ENCODE measurements at places on chromosomes 2 and 18. TPM values are rescaled to one million over a fixed set of nuclear protein-coding genes. Genes with fewer than 3 reads are reported as not detected.

DNA sequence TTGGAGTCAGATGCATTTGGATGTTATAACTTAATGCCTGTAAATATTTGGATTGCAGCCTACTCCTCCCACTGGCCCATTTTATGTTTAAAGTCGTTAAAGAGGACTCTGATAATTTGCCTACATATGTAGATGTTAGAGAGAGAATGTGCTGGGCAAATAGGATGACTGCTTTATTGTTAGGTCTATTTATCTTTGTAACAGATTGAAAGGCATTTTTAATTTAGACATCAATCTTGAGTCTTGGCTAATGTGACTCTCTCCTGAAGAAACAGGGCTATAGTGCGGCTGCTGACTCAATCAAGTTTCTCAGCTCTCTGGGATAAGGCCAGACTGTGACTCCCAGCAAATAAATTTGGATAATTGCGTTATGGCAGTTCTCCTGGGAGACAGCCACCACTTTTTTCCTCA is 1101.4 kb downstream of the CBLN2 start:
- DNase-seq, result no peak

GRCh38 chr18:46369323-46369722 is 265.1 kb downstream of the HAUS1 start:
- DNase-seq, result no peak

DNA sequence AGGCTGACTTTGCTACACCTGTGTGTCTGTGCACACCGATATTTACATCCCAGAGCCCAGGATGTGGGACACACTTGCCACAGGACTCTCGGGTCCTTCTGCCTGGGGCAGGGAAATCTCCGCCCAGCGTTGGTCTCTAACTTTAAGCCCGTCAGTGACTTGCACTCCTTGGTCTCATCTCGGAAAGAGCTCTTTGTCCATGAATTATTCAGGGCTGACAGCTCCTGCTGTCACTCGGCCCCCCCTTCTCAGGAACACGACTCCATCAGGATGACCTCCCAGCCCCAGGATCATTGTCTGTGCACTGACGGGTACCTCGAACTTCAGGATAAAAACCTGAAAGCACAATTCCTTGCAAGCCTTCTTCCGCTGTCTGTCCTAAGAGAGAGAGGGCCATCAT is 26.6 kb downstream of the PLB1 start:
- DNase-seq, result no peak

DNA sequence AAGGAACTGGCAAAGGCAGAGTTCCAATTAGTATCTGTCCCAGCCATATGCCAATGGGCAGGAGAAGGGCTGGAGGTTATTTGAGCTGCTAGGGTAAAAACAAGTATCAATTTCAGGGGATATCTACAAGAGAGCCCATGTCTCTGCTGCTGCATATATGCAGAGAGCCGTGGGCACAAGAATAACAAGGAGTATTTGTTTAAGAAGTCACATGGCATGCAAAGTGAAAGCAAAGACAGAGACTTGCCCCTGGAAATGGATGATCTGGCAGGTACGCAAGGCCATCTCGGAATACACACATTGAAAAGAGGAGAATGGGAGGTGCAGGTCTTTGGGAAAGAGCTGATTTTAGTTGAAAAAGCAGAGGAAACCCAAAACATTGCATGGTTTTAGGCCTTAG is 170.6 kb downstream of the EVA1A start:
- no peak for DNase-seq

DNA sequence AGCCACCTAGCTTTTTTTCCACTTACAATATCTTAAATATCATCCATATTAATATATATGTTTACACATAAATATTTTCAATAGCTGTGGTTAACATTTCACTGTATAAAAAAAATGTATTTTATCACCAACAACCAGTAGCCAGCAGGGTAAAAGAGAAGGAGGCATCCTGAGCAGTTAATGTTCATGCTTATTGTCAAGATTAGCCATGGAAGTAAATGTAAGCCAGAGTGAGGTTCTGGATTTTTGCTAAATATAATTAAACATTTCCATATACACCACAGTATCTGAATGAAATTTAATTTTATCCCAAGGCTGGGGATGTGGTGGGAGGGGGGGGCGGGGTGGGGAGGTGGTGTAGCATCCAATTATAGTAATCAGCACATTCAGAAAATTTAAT is 80.3 kb upstream of the GRB14 start:
- no peak for DNase-seq

DNA sequence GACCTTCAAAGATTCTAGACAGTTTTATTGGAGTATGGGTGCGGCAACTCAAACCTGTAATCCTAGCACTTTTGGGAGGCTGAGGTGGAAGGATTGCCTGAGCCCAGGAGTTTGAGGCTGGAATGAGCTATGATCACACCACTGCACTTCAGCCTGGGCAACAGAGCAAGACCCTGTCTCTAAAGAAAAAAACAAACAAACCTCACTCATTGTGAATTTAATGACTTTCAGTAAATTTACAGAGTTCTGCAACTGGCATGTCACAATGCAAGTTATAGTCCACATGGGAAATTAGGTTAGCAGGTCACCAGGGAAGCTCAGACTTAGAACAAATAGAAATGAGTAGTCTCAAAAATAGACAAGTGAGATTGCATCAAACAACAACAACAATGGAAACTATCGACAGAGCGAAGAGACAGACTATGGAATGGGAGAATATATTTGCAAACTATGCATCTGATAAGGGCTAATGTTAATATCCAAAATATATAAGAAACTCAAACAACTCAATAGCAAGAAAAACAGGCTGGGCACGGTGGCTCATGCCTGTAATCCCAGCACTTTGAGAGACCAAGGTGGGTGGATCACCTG is 6.7 kb upstream of the NRBP1 start:
- DNase-seq, result no peak

DNA sequence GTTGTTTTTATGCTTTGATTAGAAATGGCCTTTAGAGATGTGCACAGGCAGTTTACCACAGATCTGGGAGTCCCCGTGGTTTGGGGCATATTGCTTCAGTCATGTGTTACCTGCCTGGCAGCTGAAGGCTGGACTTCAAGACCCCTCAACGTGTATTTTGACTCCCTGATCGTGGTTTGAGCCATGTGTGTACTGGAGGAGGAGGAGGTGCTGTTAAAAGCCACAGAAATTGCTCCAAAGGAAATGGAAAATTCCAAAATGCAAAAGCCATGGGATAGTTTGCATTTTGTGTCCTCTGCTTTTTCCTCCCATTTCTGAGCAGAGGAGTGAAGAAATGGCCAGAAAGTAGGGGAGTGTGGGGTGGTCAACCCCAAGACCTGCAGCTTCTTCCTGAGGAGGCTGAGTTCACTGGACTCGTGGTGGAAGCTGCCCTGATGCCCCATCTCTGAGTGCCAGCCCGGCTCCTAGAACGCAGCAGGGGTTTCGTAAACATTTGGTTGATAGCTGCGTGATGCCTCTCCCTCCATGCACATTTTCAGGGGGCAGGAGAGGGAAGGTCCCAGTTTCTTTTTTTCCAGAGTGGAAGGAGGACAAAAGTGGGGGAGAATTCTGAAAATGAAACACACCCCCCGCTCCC is 45.7 kb downstream of the ITGB1BP1 start:
- no peak for DNase-seq

AKAIN1 gene
- not detected for total RNA-seq

GCKR gene
- total RNA-seq, result 0.13 TPM

Data from dermis microvascular lymphatic vessel endothelial cell (primary cell).